ENCODE measurements at places on chromosomes 11 and 22.

DNA sequence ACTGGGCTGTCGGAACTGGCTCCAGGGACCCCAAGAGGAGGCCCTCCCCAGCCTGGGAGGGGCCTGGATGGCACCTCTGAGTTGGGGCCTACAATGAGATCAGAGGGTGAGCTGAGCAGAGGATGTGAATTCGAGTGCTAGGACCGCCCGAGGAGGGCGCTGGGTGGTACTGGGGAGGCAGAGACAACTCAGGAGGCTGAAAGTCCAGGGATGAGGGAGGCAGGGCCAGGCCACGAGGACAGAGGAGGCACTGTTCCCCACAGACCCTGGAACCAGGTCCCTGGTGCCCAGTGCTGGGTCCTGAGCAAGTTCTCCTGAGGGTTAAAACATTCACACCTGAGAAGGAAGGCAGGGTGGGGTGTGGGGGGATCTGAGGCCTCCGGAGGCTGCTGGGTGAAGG is 218.0 kb downstream of the CTTN start:
- no peak for DNase-seq

- DNase-seq = no peak
Measured at GRCh38 chr11:35375332-35376117, 43.8 kb downstream of the SLC1A2 start.

GRCh38 chr11:25910086-25910485 is 421.8 kb upstream of the ANO3 start:
- no peak for DNase-seq

DNA sequence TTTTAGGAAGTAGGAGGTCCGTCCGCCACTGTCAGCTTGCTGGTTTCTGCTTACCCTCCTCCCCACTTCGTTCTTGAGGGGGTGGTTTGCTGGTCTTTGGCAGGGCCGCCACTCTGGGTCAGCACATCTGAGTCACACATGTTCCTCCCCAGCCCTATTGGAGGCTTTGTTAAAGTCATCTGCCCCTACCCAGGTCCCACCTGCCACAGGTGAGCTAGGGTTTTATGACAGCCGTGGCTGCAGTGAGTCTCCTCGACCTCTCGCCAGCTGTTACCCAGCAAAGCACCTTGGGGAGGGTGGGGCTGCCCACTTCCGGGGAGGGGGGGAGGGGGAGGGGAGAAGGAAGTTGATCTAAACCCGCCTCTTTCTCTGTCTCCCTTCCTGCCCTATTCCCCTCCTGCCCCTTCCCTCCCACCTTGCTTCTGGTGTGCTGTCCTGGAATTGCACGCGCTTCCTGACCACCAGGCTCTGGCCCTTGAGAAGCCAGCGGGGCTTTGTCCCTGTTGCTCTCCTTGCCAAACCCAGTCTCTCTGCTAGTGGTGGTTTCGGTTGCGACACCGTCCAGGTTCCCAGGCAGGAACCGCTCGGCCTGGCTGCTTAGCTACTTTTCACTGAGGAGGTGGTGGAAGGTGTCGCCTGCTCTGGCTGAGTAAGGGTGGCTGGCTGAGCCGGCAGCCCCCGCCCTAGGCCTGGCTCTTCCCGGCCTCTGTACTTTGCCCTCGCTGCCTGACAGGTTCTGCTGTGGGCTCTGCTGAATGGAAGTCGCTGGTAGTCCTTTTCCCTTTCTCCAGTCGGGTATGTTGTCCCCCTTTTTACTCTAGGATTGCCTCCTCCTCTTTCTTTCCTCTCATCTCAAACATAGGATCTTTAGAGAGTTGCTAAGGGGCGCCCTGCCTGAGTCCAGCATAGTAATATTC is 28.5 kb downstream of the RCOR2 start:
- DNase-seq = peak; percentile 42

- no peak for DNase-seq
Measured at GRCh38 chr11:88353386-88353785, 15.8 kb upstream of the CTSC start.

- DNase-seq = no peak
Measured at GRCh38 chr11:58193391-58193790, 4.5 kb downstream of the OR9Q2 start.

DNA sequence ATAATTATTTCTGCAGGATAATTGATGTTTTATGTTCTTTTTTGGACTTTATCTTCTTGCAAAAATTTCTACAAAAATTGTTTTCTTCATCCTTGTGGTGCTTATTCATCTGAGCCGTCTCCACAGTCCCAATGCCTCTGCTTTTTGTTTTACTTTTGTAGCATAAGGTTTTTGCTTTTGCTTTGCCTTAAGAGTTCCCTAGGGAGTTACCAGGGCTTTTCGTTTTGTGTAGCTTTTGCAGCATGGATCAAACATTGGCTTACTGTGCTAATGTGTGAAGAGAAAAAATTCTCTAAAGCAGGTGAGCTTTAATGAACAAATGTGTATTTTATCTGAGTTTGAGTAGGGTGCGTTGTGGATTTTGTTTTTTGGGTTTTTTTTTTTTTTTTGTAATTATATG is 11.8 kb downstream of the XBP1 start:
- no peak for DNase-seq

DNA sequence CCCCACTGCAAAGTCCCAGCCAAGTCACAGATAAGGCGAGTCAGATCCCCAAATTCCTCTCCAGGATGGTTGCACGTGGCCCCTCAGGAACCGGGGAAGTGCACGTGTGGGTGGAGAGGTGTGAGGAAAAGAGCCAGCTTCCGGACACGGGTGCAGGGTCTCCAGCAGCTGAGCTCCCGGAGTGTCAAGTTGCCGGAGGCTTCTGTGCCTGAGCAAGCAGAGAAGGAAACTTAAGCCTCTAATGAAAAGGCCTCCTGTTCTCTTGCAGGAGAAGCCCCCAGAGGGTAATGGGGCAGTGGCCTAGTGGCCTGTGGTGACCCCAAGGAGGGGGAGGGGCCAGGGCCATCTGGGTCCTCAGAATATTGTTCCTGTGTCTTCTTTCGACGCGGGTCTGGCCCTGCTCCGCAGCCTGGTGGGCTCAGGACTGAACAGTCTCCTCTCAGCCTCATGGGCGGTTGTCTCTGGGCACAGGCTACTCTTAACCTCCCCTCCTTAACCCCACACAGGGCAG is 147.9 kb downstream of the FEZ1 start:
- DNase-seq = no peak

GRCh38 chr11:117761993-117762392 is 35.0 kb downstream of the DSCAML1 start:
- DNase-seq = no peak

DNA sequence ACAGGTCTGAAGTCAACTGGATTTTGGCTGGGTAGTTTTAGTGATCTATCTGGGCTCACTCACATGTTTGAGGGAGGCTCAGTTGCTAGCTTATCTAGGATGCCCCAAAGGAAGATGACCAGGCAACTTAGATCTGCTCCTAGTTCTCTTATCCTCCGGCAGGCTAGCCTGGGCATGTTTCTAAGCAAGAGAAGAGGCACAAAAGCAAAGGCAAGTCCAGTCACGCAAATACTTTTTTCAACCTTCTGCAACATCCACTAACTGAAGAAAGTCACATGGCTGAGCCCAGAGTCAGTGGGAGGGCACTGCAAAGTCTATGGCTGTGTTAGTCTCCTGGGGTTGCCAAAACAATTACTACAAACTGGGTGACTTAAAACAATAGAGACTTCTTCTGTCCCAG is 32.9 kb upstream of the FSHB start:
- no peak for DNase-seq

DNA sequence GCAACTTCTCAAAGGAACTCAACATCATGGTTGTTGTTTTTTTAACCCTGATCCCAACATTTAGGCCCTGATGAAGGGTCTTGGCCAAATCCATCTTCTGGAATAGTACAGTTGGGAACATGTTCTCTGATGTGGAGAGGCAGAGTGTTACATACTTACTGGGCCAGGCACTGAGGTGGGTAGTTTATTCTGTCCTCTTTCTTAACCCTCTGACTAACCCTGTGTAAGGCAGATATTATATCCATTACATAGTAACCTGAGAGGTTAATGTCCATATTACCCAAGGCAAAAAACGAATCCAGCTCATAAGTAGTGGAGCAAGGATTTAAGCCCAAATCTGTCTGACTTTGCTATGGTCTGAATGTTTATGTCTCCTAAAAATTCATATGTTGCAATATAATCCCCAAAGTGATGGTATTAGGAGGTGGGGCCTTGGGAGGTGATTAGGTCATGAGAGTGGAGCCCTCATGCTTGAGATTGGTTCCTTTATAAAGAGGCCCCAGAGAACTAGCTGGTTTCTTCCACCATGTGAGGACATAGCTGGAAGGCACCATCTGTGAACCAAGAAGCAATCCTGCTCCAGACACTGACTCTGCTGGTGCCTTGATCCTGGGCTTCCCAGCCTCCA is 16.3 kb downstream of the PPFIBP2 start:
- no peak for DNase-seq

GRCh38 chr11:35308157-35308556 is 111.2 kb downstream of the SLC1A2 start:
- no peak for DNase-seq

- no peak for DNase-seq
Measured at GRCh38 chr11:126334659-126335462, 20.6 kb upstream of the ST3GAL4 start.

GRCh38 chr22:41094041-41094593 is 1.7 kb downstream of the EP300 start:
- no peak for DNase-seq

GRCh38 chr22:32396746-32397145 is 15.3 kb downstream of the RTCB start:
- no peak for DNase-seq

DNA sequence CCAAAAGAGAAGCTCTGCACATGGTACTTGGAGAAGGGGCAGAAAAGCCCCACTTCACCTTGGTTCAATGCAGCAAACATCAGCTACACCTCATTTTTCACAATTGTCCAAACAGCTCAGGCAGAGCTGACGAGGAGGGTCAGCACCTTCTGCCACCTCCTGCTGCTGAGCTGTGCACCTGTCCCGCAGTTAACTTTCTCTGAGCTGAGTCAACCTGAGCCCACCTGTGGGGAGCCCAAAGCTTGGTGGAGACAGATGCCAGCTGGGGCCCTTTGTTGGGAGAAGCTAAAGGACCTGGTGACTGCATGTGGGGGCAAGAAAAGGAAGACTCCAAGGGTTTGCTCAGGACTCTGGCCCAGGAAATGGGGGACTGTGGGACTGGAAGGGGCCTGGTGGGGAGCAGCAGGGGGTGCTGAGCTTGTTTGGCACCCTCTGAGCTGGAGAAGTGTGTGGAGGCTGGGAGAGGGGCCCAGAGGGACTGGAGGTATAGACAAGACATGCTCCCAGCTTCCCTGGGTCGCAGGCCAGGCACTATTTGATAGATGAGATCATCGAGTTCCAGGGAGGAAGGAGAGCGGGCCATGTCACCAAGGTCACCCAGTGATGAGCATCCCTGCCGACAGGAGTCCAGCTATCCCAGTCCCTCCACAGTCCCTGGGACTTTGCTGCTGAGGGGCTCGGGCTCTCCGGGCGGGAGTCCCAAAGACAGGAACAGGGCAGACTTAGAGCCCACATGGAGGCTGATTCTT is 53.5 kb downstream of the KCNJ4 start:
- no peak for DNase-seq

DNA sequence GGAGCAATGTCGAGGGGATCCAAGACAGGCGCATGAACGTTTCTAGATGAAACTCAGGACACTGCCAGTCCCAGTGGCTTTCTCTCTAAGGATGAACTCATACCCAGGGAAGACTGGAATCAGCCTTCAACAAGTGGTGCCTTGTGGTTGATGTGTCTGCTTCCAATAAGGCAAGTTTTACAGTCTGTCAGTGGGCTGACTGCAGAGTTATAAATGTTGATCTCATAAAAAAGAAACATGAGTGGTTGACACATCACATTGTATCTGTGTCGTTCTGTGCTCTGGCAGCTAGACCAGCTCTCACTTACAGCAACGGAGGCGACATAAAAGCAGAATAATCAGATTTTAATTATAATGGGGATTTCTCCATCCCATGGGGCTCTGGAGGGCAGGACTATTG is 96.7 kb downstream of the SNX19 start:
- DNase-seq = no peak

- DNase-seq = no peak
Measured at GRCh38 chr22:33766091-33766490, 154.2 kb downstream of the LARGE1 start.

DNA sequence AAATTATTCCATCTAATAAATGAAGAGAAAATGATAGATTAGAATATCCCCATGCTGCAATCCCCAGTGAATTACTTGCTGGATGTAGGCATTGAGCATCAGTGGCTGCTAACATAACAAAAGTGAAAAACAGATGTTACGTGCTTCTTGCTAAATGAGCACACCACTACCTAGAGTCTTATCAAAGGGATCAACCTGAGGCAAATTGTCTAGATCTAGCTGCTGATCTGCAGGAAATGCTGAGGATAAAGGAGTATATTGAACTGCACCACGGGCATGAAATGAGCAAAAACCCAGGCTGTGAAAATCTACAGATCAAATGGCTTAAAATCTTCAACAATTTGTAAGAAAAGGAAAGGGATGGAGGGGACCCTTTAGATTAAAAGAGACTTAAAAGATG is 45.3 kb upstream of the SCUBE2 start:
- DNase-seq = no peak

GRCh38 chr11:100791103-100791502 is 104.0 kb downstream of the ARHGAP42 start:
- no peak for DNase-seq

DNA sequence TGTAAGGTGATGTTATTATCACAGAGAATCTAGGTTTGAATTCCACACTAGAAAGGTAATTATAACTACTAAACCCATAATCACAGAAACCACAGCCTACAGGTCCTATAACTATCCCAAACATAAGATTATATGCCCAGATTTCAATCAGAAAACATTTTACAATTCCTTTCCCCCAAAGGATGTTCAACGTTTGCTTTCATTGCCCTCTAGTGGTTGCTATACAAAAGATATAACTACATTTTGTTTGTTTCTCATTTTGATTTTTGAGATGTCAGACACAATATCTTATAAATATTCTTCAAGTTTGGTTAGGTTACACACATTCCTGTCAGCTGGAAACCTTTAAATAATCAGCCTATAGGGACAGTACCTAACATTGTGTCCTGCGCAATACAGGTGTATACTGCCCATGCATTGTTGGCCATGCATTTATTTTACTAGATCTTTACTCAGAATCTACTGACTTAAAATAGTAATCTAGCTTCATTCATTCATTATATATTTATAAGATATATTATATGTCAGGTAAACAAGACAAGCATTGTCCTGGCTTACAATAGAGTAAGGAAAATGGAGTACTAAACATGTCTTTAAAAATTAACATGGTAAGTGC is 530.5 kb upstream of the CCDC90B start:
- no peak for DNase-seq

- no peak for DNase-seq
Measured at GRCh38 chr11:30573951-30574350, 12.2 kb downstream of the MPPED2 start.

GRCh38 chr11:87331273-87331672 is 293.5 kb downstream of the TMEM135 start:
- DNase-seq = no peak
